ENCODE measurements at places on chromosomes 16 and 17. TPM values are rescaled to one million over a fixed set of nuclear protein-coding genes. Genes with fewer than 3 reads are reported as not detected.

DNA sequence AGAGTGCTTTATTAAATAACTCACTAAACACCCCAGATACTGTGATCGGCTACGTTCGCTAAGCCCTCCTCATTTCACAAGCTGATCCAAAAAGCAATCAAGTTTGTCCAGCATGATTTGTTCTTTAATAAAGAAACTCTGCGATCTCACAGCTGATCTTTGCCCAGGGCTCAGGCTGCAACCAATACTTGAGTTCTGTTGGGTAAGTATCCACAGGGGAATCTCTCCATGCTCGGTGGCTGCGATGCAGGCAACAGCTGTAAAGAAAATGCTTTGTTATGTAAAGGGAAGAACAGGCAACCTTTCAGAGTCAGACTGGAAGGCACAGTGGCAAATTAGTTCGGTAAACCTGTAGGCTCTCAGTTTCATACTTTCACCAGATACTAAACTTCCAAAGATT, 67.5 kb downstream of the SHISA6 start:
- H3K27me3 ChIP-seq, result no peaks in the 10 kb centered on the region
- no peak for DNase-seq
- H3K4me1 ChIP-seq, result no peaks in the 10 kb centered on the region
- no peak overlapping the region for H3K4me3 ChIP-seq
- no peak overlapping the region for H3K27ac ChIP-seq

- no peaks in the 10 kb centered on the region for H3K4me1 ChIP-seq
- H3K27me3 ChIP-seq, result no peaks in the 10 kb centered on the region
- H3K4me3 ChIP-seq, result no peak overlapping the region
- no peak overlapping the region for H3K27ac ChIP-seq
- H3K36me3 ChIP-seq, result peaks cover 18% of the 10 kb centered on the region
Measured at GRCh38 chr16:89764711-89765201, 43.4 kb downstream of the ZNF276 start.

GRCh38 chr17:1852327-1852726, 22.5 kb downstream of the RPA1 start:
- no peaks in the 10 kb centered on the region for H3K27me3 ChIP-seq
- peaks cover 17% of the 10 kb centered on the region for H3K36me3 ChIP-seq
- no peak overlapping the region for H3K4me3 ChIP-seq

- no peak overlapping the region for H3K27ac ChIP-seq
- H3K36me3 ChIP-seq, result no peaks in the 10 kb centered on the region
- no peak overlapping the region for H3K4me3 ChIP-seq
- DNase-seq, result no peak
Measured at GRCh38 chr17:39083270-39083669, 68.2 kb downstream of the PLXDC1 start.

DNA sequence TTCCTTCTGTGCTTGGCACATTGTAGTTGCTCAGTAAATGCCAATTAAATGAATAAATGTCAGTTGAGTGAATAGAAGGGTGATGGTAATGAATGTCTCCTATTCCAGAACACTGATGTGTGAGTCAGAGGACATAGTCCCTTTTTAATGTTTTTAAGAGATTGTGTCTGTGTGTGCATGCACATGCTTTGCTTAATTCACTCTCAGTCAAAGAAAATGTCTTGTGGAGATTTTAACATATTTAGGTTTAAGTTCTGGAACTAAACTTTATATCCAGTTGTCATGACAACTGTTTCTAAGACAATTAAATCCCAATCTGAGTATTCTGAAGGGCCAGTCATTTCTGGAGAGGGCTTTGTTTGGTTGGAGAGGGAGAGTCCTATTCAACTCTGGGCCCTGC, 255.3 kb upstream of the CDH11 start:
- peak; percentile 31 for DNase-seq
- H3K27me3 ChIP-seq, result no peaks in the 10 kb centered on the region
- no peak overlapping the region for H3K4me3 ChIP-seq
- H3K27ac ChIP-seq, result peak overlapping the region; percentile 91

- no peaks in the 10 kb centered on the region for H3K27me3 ChIP-seq
- DNase-seq, result no peak
- H3K4me3 ChIP-seq, result no peak overlapping the region
Measured at GRCh38 chr17:1606352-1606985, 22.2 kb downstream of the SLC43A2 start.

GRCh38 chr16:56673921-56674320, 4.3 kb downstream of the MT1H start:
- no peak overlapping the region for H3K4me3 ChIP-seq
- no peak for DNase-seq
- H3K36me3 ChIP-seq, result no peaks in the 10 kb centered on the region
- H3K27me3 ChIP-seq, result no peaks in the 10 kb centered on the region
- H3K27ac ChIP-seq, result no peak overlapping the region

GRCh38 chr17:19321481-19322128, 40.9 kb downstream of the B9D1 start:
- no peaks in the 10 kb centered on the region for H3K27me3 ChIP-seq
- no peak for DNase-seq
- H3K36me3 ChIP-seq, result peaks cover 25% of the 10 kb centered on the region

DNA sequence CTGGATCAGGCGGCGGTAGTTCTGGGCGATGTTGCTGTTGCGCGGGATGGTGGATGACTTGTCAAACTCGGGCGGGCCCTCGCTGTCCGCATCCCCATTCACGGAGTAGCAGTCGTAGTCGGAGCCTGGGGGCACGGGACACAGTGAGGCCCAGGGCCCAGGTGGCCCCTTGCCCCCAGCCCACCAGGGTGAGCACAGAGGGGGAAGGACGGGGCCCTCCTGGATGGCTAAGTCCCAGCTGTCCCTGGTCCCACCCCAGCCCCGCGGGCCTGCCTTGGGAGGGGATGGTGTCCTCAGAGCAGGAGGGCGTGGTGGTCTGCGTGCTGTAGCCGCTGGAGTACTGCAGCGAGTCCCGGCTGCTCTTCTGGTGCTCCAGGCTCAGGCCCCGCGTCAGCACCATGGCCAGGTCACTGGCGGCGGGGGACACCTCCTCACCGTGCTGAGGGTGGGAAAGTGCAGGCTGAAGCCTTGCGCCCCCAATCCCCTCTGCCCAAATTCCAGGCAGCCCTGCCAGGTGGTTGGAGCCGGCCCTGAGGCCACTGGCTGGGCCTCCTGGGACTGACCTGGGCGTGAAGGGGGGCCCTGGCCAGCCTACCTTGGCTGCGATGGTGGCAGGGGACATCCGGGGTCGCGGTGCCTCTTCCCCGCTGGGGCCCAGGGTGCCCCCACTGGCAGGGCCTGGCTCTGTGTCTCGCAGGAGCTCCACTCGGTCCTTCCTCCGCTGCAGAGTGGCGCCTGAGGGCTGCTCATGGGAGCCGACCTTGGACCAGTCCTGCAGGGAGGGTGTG, 18.2 kb downstream of the IL34 start:
- H3K27ac ChIP-seq, result no peak overlapping the region
- DNase-seq, result no peak
- H3K4me3 ChIP-seq, result no peak overlapping the region
- peaks cover 3% of the 10 kb centered on the region for H3K36me3 ChIP-seq
- no peaks in the 10 kb centered on the region for H3K4me1 ChIP-seq

GRCh38 chr16:2704166-2704982, 15.7 kb downstream of the PRSS27 start:
- H3K27me3 ChIP-seq, result no peaks in the 10 kb centered on the region
- no peak overlapping the region for H3K27ac ChIP-seq
- no peak for DNase-seq
- no peaks in the 10 kb centered on the region for H3K36me3 ChIP-seq
- no peak overlapping the region for H3K4me3 ChIP-seq

Gene RHBDL3
- total RNA-seq, result not detected

Gene SLC16A13
- total RNA-seq, result 0.62 TPM

Gene HEATR9
- total RNA-seq, result not detected

Gene KAT8
- 25.3 TPM for total RNA-seq

Data from PC-3 (cell line).